ENCODE measurements at places on chromosomes 5 and 9.

DNA sequence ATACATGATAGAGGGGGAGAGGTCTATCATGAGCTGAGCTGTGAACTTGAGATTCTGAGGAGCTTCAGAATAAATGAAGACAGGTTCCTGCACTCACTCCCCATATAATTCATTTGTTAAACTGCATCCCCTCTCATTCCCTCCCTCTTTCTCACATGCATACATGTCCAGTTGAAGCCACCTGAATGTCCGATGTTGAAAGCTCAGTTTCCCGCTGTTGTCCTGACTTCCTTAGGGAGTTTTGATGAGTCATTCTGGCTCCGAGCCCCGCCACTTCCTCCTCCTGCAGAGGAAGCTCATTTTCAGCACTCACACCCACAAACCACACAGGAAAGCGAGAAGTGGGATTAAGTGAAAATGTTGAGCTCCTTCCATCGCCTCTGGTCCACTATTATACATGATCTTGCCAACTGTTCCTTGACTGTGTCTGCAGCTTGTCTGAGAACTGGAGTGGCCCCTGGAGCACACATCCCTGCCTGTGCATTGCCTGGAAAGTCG is 121.2 kb downstream of the CEMIP2 start:
- H3K27me3 ChIP-seq = no peaks in the 10 kb centered on the region
- DNase-seq = no peak
- no peaks in the 10 kb centered on the region for H3K36me3 ChIP-seq
- H3K4me3 ChIP-seq = no peak overlapping the region
- no peak overlapping the region for H3K27ac ChIP-seq
- H3K4me1 ChIP-seq = peaks cover 18% of the 10 kb centered on the region

- peak overlapping the region; percentile 82 for H3K4me3 ChIP-seq
- no peak overlapping the region for H3K27ac ChIP-seq
- peaks cover 20% of the 10 kb centered on the region for H3K4me1 ChIP-seq
- DNase-seq = no peak
Measured at GRCh38 chr9:110050925-110051355, 157.0 kb downstream of the C9orf152 start.

GRCh38 chr5:160390787-160391696 is 8.8 kb downstream of the FAM200C start:
- H3K27me3 ChIP-seq = no peaks in the 10 kb centered on the region
- H3K4me3 ChIP-seq = no peak overlapping the region
- DNase-seq = no peak
- no peak overlapping the region for H3K27ac ChIP-seq
- peaks cover 18% of the 10 kb centered on the region for H3K36me3 ChIP-seq

- H3K36me3 ChIP-seq = no peaks in the 10 kb centered on the region
- peaks cover 7% of the 10 kb centered on the region for H3K4me1 ChIP-seq
- H3K27ac ChIP-seq = no peak overlapping the region
- no peak for DNase-seq
Measured at GRCh38 chr5:10826971-10827370, 65.9 kb upstream of the DAP start.

GRCh38 chr9:12640016-12640587 is 53.1 kb upstream of the TYRP1 start:
- DNase-seq = no peak
- H3K4me1 ChIP-seq = no peaks in the 10 kb centered on the region
- no peak overlapping the region for H3K4me3 ChIP-seq
- H3K36me3 ChIP-seq = no peaks in the 10 kb centered on the region

DNA sequence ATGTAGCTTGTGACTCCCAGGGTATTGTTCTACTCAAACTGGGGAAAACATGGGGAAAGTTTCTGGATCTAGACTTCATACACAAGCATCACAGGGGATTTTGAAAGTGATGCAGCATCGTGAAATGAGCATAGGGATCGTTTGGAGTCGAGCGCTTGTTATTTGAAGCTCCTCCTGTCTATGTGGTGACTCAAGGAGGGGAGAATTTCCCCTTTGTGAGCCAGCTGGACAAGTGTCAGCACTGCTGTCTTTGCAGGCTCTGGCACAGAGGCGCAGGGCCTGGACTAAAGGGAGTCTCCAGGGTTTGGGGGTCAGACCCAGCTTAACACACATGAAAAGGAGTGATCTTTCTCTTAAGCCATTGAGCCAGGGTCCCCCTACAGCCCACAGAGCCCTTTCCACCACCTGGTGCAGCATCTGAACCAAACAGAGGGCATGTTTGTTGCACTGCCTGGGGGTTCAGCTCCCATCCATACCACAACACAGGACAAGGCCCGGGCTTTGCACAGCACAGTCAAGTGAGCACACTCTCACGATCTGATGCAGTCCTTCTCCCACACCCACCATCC is 51.0 kb downstream of the IRF1 start:
- H3K27ac ChIP-seq = no peak overlapping the region
- H3K36me3 ChIP-seq = no peaks in the 10 kb centered on the region
- DNase-seq = no peak
- peaks cover 23% of the 10 kb centered on the region for H3K4me1 ChIP-seq
- H3K27me3 ChIP-seq = no peaks in the 10 kb centered on the region

DNA sequence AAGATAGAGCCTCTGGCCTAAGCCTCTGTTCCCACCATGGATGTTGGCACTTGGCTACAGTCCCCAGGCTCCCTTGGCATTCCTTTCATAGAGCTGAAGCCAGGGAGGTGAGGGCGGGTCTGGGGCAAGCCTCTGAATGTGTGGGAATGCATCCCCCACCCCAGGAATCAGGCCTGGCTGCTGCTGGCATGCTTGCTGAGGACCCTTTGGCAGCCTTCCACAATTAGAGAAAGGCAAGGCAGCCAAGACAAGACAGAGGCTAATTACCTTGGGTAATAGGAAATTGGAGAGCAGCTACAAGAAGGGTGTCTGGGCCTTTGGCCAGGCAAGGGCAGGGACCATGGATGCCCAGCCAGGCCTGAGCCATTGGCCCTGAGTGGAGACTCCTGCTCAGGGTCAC is 204.4 kb upstream of the TRIM32 start:
- H3K27me3 ChIP-seq = no peaks in the 10 kb centered on the region
- H3K4me1 ChIP-seq = peaks cover 27% of the 10 kb centered on the region
- DNase-seq = peak; percentile 48
- H3K36me3 ChIP-seq = no peaks in the 10 kb centered on the region
- H3K27ac ChIP-seq = peak overlapping the region; percentile 85
- no peak overlapping the region for H3K4me3 ChIP-seq

GRCh38 chr5:135493406-135494180 is 41.4 kb upstream of the TIFAB start:
- peaks cover 30% of the 10 kb centered on the region for H3K4me1 ChIP-seq
- H3K27me3 ChIP-seq = peaks cover 90% of the 10 kb centered on the region
- no peak for DNase-seq
- H3K4me3 ChIP-seq = no peak overlapping the region
- no peak overlapping the region for H3K27ac ChIP-seq

GRCh38 chr5:38193015-38193581 is 65.3 kb upstream of the EGFLAM start:
- peak; percentile 81 for DNase-seq
- H3K27me3 ChIP-seq = peaks cover 55% of the 10 kb centered on the region
- no peak overlapping the region for H3K4me3 ChIP-seq

DNA sequence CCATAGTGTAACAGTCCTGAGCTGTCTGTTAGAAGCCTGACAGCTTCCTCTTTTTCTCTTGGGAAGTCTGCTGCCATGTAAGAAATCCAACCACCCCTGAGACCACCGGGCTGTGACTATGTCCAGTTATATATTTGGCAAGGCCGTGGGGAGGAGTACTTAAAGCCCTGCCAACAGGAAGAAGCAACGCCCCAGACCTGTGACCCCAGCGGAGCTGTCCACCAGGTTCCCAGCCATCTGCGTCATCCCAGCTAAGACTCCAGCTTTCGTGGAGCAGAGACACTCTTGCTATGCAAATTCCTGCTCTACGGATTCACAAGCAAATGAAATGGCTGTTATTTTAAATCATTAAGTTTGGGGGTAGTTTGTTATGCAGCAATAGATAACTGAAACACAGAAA is 417.3 kb downstream of the TLE4 start:
- no peak overlapping the region for H3K27ac ChIP-seq
- peaks cover 13% of the 10 kb centered on the region for H3K4me1 ChIP-seq
- H3K27me3 ChIP-seq = no peaks in the 10 kb centered on the region
